ENCODE measurements at places on chromosomes 6 and 20. TPM values are rescaled to one million over a fixed set of nuclear protein-coding genes. Genes with fewer than 3 reads are reported as not detected.

Gene CLDN20
- not detected for total RNA-seq

DNA sequence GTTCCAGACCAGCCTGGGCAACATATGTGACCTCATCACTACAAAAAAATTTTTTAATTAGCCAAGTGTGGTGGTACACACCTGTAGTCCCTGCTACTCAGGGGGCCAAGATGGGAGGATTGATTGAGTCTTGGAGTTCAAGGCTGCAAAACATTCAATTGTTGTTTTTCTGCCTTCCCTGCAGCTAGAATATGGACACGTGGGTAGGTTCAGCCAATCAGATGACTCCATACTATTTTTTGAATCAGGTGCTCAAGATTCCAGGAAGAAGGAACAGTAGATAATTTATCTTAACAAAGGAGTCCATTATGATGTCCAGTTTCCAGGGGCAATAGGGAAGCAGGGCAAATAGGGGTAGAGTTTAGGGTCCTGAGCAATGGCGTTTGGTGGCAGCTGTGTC, 2.4 kb upstream of the DEFB119 start:
- no peak for DNase-seq

- peak; percentile 67 for DNase-seq
Measured at GRCh38 chr20:58852543-58853271, at the start of gene GNAS. Gene GNAS, plus strand, starts transcription at chr20:58852716.

GRCh38 chr20:63518351-63518861, 2.2 kb upstream of the PPDPF start:
- DNase-seq, result no peak

DNA sequence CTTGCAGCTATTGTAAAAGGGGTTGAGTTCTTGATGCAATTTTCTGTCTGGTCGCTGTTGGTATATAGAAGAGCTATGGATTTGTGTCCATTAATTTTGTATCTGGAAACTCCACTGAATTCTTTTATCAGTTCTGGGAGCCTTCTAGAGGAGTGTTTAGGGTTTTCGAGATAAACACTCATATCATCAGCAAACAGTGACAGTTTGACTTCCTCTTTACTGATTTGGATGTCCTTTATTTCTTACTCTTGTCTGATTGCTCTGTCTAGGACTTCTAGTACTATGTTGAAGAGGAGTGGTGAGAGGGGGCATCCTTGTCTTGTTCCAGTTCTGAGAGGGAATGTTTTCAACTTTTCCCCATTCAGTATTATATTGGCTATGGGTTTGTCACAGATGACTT, 120.8 kb upstream of the SSTR4 start:
- DNase-seq, result no peak

Gene AGER
- total RNA-seq, result 1.4 TPM

Gene PRDM1
- total RNA-seq, result not detected

- peak; percentile 85 for DNase-seq
Measured at GRCh38 chr20:7790189-7790588, 150.1 kb downstream of the HAO1 start.
